ENCODE measurements at places on chromosomes 12 and 14. TPM values are rescaled to one million over a fixed set of nuclear protein-coding genes. Genes with fewer than 3 reads are reported as not detected.

The SMCO3 gene
- 5.0 TPM for total RNA-seq

DNA sequence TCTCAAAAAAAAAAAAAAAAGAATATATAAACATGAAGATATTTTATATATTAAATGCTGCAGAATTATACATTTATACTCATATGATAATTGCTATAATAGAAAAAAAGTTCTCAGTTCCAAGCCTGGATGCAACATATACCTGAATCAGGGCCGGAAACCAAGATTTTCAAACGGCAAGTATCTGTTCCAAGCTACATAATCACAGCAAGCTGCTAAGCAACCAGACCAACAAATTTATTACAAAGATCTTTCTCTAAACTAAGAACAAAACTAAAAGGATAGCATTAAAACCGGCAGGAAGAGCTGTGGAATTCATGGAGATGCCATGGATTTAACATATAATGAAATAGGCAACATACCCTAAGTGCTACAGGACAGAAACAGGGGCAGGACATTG lies 7.1 kb downstream of the RACGAP1 start:
- DNase-seq = no peak

DNA sequence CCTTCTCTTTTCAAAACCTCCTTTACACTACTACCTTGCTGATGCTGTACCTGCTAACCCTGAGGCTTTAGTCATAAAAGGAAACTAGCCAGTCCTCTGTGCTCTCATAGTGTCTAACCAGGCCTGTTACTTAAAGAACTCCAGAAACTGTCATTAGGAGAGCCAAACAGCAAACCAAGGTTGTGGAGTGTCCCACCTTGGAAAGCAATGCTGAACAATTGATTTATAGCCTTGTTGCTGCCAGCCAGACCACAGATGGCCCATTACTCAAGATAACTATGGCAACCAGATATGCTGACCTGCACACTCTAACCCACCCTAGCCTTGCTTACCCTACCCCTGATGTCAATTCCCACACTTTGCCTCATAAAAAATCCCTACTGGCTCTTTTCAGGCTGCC lies 26.5 kb upstream of the BCAT1 start:
- no peak for DNase-seq

The CAPS2 gene
- 17.2 TPM for total RNA-seq

- no peak for DNase-seq
Measured at GRCh38 chr14:99955826-99956455, 109.3 kb upstream of the EVL start.

GRCh38 chr12:45034861-45035265 lies 16.0 kb downstream of the DBX2 start:
- no peak for DNase-seq

The HVCN1 gene
- 9.9 TPM for total RNA-seq

- DNase-seq = no peak
Measured at GRCh38 chr12:108326254-108326750, 12.8 kb downstream of the CMKLR1 start.

The PLD4 gene
- 6.8 TPM for total RNA-seq

DNA sequence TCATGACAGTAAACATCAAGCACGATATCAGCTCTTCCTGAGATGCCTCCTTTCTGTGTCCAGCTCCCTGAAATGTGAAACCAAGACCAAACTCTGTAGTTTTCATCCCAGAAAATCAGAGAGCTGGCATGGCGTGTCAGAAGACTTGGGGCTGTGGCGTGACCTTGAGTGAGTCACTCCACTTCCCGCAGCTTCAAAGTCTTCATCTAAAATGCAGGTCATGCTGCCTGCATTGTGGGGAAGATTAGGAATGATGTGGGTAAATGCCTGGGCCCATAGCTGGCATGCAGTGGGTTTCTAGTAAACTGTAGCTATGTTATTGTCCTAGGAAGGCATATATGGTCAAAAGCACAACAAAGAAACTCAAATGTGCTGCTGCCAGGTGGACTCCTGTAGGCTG lies 28.8 kb downstream of the OAS2 start:
- no peak for DNase-seq
